ENCODE measurements at places on chromosomes 12 and 14.
A peak's percentile ranks its signal among the peaks of the same experiment; 100 is the strongest.

DNA sequence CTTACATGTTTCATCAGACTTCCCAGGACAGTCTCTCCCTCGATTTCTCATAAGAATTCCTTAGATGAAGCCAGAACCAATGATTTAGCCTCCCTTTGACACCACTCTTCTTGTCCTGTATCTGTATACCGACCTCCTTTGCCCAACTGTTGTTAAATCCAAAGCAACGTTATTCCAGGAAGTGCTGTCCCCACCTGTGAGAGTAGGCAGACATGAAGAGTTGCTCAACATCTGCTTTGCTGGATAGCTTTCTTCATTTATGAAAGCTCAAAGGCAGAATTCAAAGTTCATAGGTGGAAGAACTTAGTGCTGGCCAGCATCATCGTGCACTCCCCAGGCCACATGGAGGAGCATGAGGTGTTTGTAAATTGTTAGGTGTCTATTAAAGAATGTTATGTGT, 55.6 kb downstream of the GTF2A1 start:
- no peak for DNase-seq

GRCh38 chr14:85317491-85318021, 212.4 kb upstream of the FLRT2 start:
- DNase-seq: no peak

DNA sequence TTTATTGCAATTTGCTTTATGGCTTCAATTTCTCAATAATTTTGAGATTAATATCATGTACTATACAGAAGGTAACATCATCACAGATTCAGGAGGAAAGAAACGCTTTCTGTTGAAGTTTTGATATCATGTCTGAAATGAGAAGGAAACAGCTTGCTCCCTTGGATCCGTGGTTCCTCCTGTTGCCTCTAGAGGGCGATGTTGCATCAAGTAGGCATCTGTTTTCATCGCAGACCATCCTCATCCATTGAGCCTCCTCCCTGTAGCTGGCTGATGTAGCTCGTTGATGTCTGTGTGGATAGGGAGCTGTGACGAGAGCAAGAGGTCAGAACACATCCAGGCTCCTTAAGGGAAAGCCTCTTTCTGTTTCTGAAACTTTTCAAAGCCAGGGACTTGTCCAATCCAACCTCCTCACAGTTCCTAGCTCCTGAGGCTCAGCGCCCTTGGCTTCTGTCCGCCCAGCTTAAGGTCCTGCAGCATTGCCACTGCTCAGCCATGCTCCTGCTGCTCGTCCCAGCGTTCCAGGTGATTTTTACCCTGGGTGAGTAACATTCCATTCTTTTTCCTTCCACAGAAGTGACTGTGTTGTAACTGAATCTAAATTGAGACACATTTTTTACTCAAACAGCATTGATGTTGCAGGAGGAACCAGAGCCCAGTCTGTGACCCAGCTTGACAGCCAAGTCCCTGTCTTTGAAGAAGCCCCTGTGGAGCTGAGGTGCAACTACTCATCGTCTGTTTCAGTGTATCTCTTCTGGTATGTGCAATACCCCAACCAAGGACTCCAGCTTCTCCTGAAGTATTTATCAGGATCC, 304.8 kb upstream of the OR4E1 start:
- peak; percentile 30 for DNase-seq

DNA sequence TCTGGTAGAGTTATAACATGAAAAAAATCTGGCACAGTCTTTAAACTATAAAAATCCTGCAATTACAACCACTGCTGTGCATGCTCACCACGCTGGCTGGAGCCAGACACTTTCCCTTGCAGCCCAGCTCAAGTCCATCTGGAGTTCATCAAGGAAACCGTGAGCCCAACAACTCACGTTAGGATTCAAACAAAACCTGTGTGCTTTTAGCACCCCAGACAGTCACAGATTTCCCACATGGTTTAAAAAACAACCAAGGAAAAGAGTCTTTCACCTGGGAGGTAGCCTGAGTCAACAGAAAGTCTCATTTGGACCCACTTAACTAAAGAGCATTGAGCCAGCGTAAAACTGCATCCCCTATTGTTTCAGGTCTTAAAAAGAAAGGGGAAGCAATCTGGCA, 4.7 kb downstream of the LRIG3 start:
- no peak for DNase-seq

DNA sequence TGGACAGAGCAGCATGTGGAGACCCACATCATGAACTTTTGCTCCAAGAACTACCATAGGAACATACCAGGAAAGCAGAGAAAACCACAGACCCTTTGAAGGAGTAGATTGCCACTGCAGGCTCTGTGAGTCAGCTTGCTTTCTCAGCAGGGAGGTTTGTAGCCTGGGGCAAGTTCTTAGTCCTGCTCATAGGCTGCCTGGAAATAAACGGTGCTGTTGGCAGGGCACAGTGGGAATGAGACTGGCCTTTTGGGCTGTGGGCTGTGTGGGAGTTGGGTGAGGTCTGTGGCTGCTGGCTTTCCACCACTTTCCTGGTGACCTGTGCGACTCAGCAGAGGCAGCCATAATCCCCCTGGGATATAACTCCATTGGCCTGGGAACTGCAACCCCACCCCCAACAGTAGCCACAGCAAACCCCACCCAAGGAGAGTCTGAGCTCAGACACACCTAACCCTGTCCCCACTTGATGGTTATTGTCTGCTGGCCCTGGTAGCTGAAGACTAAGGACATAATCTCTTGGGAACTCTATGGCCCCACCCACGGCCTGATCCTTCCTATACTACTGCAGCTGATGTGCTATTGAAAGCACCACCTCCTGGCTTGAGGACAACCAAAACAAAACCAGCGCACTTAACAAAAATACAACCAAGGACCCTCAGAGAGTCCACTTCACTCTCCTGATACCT, 192.1 kb upstream of the GARIN6 start:
- DNase-seq: no peak

GRCh38 chr14:49915085-49915484, 22.2 kb downstream of the ARF6 start:
- DNase-seq: no peak

GRCh38 chr14:37599507-37600368, 4.3 kb downstream of the TTC6 start:
- no peak for DNase-seq

All from activated T-cell treated with anti-CD3 and anti-CD28 coated beads for 4 hours (primary cell).